Effector memory CD4-positive, alpha-beta T cell (primary cell): ENCODE measurements at places on chromosomes 13 and 19.
A peak's percentile ranks its signal among the peaks of the same experiment; 100 is the strongest.

DNA sequence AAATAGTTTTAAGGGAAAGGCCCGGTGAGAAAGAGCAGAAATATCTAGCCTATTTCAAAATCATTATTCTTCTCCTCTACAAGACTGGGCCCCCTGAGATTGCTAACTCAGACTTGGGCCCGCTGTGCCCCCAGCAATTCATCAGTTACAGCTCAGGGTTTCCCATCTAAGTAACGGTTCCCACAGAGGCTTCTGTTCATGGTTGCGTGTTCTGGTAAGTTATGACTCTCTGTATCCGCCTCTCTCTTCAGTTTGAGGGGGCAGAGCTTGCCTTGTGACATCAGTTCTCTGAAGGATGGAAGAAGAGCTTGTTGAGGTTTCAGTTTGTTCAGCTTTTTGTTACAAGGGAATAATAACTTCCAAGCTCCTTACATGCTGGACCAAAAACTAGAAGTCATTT is 11.6 kb downstream of the ZNF57 start:
- H3K27me3 ChIP-seq = no peaks in the 10 kb centered on the region
- no peak for DNase-seq
- no peak overlapping the region for H3K27ac ChIP-seq
- no peaks in the 10 kb centered on the region for H3K4me1 ChIP-seq

GRCh38 chr19:51783372-51783771 is 11.6 kb upstream of the FPR3 start:
- no peak overlapping the region for H3K27ac ChIP-seq
- DNase-seq = no peak
- no peaks in the 10 kb centered on the region for H3K27me3 ChIP-seq
- no peak overlapping the region for H3K4me3 ChIP-seq

DNA sequence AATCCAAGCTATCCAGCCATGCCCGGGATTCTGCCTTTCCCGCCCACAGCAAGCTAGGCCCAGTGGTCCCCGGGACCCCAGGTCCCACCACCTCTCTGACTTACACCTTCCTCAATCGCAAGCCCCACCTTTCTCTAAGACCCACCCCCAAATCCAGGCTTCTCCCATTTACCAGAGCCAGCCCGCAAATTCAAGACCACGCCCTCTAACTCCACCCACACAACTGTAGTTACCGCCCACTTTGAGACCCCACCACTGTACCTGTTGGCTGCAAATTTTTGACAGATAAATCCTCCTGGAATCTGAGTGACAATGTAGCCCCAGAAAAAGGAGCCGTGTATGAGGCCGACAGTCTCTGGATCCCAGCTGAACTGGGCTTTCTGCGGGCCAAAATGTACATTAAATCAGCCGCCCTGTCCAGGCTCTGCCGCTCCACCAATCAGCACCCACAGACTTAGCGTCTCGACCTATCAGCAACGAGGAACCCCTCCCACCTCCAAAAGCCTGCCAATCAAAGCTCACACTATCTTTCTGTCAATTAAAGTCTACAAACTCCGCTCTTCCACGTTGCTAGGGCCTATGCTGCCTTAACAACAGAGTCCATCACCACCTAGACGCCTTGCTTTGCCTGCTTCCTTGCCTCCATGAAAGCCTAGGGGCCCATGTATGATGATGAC is 6.3 kb downstream of the SLC17A7 start:
- H3K27me3 ChIP-seq = peaks cover 75% of the 10 kb centered on the region
- no peak for DNase-seq
- no peak overlapping the region for H3K4me3 ChIP-seq
- H3K4me1 ChIP-seq = peaks cover 25% of the 10 kb centered on the region
- H3K27ac ChIP-seq = no peak overlapping the region

GRCh38 chr19:1073063-1073955 is 6.3 kb downstream of the ARHGAP45 start:
- peaks cover 84% of the 10 kb centered on the region for H3K4me1 ChIP-seq
- no peak for DNase-seq
- no peak overlapping the region for H3K4me3 ChIP-seq
- H3K27me3 ChIP-seq = no peaks in the 10 kb centered on the region
- peak overlapping the region; percentile 52 for H3K27ac ChIP-seq

DNA sequence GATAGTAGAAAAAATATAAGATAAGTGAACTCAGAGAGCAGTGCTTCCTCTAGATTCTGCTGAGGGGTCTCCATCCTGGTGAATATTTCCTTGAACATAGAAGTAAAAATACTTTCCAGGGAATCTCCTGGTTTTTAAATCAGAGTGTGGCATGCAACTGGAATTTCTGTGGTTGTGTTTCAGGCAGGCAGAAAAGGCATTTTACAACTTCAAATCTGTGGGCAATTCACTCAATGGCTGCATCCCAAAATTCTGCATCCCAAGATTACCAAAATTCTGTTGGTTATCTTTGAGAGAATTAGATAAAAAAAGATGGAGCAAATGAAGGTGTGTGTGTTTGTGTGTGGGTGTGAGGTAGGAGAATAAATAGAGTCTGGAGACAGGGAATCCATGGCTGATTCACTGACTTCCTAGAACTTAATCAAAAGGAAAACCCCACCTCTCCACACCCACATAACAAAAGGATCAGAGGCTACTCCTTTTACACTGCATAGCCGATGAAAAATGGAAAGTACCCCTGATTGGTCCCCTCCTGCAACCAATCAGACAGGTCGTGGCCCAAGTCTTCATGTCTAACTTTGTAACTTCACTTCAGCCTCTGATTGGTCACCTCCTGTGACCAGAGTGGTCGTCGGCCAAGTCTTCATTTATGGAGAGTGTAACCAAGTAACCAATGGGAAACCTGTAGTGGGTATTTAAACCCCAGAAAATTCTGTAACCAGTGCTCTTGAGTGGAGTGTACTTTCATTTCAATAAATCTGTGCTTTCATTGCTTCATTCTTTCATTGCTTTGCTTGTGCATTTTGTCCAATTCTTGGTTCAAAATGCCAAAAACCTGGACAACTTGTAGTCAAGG is 112.8 kb downstream of the DLEU7 start:
- no peak for DNase-seq
- no peak overlapping the region for H3K4me3 ChIP-seq
- H3K4me1 ChIP-seq = no peaks in the 10 kb centered on the region
- H3K27me3 ChIP-seq = no peaks in the 10 kb centered on the region

GRCh38 chr13:96426167-96426566 is 336.3 kb downstream of the HS6ST3 start:
- no peaks in the 10 kb centered on the region for H3K4me1 ChIP-seq
- H3K36me3 ChIP-seq = no peaks in the 10 kb centered on the region
- H3K27me3 ChIP-seq = no peaks in the 10 kb centered on the region
- H3K27ac ChIP-seq = no peak overlapping the region
- no peak for DNase-seq
- no peak overlapping the region for H3K4me3 ChIP-seq

DNA sequence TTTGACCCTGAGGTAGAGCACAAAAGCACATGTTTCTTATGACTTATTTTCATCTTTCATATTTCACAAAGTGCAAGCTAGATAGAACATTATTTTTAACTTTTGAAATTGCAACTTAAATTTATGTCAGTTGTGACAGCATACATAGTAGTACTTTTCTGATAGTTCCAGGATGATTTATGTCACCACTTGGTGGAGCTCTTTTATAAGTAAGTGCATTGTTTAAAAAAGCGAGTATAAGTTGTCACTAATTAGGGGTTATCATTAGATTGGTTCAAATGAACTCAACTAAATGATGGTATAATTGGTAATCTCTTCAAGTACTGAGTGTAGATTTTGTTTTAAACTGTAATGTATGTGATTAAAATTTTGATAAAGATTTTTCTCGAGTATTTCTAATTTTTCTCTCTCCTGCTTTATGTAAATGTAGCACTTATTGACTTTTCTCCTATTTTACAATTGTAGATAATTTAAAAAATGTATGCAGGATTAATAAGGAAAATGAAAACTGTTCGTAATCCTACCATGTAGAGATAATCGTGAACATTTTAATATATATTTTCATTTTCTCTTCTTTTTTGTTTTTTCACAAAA is 31.1 kb downstream of the RB1 start:
- no peak overlapping the region for H3K4me3 ChIP-seq
- no peaks in the 10 kb centered on the region for H3K27me3 ChIP-seq
- no peak for DNase-seq
- H3K4me1 ChIP-seq = no peaks in the 10 kb centered on the region
- H3K36me3 ChIP-seq = no peaks in the 10 kb centered on the region

DNA sequence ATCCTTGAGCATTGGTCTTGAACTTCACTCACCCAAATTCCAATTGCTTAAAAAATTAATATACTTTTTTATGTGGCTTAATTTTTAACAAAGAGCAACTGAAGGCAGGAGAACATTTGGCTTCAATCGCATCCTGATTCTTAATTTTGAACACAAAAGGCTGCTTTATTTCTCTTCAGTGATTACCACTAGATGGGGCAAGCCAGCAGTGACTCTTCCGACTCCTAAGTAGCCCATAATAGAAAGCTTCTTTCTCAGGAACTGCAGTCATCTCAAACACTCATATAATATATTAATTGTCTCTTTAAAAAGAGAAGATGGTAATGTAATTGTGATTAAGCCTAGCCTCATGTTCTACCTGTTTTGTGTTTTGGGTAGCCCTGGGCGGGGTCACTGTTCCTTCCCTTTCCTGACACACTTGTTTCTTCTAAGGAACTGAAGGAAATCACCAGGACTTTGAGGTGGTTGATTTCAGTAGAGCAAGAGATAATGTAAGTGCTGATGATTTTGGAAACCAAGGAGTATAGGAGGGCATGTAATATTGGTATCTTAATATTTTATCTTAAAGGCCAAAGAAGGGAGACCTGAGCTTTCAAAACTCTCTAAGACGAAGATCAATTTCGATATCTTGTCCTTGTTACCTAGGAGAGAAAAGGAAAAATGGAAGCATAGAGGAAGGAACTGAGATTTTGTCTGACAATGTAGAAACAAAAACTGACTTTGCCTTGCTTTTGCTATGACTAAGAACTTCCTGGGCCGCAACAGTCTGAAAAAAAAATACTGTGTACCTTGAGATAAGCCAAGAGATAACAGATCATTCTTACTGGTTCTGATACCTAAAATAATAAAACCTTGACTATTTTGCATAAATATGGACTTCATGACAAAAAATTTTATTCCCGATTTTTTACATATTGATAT is 73.1 kb downstream of the TNFSF13B start:
- H3K27me3 ChIP-seq = no peaks in the 10 kb centered on the region
- H3K27ac ChIP-seq = peak overlapping the region; percentile 45
- H3K36me3 ChIP-seq = no peaks in the 10 kb centered on the region
- DNase-seq = peak; percentile 11
- H3K4me1 ChIP-seq = peaks cover 15% of the 10 kb centered on the region

DNA sequence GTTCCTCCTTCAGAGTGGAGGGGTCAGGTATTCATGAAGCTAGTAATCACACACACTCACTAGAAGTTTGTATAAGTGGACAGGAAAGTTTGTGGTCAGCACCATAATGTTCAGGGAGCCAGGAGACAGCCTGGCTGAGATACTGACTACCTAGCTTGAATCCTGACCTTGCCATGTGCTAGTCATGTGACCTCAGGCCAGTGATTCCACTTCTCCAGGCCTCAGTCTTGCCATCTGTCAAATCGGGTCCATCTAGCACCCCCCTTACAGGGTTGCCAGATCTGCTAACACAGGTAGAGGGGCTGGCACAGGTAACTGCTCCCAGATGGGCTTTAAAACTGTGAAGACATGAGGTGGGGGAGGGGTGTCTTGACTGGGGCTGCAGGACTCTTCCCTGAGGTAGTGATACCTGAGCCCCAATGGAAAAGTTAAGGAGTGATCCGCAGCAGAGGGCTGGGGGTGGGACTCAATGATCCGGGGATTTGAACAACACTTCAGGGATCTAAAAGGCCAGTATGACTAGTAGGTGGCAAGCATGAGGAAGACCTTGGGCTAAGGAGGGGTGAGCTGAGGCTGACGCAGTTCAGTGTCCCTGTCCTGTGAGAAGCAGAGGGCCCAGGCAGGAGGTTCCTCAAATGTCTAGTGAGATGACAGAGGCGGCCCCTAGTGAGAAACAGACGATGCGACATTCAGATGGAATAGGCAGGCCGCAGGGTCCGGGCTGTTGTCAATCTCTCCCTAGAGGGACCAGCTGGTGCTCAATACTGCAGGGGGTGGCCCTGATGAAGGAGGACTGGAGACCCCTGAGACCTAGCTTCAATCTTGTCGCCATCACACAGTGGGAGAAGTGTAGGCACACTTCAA is 8.5 kb downstream of the ACTMAP start:
- H3K36me3 ChIP-seq = peaks cover 8% of the 10 kb centered on the region
- no peaks in the 10 kb centered on the region for H3K4me1 ChIP-seq

GRCh38 chr13:60328073-60328472 is 68.9 kb upstream of the TDRD3 start:
- H3K27ac ChIP-seq = no peak overlapping the region
- H3K27me3 ChIP-seq = no peaks in the 10 kb centered on the region
- no peaks in the 10 kb centered on the region for H3K36me3 ChIP-seq
- no peaks in the 10 kb centered on the region for H3K4me1 ChIP-seq
- H3K4me3 ChIP-seq = no peak overlapping the region

DNA sequence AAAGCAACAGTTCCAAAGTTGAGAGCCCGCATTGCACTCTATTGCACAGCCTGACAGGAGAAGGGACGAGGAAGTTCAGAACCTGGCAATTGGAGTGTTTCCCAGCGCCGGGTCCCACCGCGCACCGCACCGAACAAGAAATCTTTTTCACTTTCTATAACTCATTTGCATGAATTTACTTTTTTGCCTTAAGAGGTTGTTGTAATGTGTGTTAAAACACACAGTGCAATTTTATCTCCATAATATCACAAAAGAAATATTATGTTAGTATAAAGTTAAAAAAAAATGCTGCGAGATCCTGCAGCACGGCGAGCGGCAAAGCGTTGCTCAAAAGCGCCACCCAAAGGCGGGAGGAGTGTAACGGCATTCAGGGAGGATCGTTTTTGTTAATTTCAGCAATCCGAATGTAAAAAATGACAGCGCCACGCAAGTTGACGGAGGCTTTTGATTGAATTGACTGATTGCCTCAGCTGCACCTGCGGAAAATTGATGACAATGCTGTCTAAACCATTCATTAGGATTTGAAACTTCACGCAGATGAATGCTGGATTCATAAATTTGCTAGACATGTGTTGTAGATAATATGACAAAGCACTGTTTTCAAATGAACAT is 303.6 kb upstream of the ZNF507 start:
- H3K27me3 ChIP-seq = no peaks in the 10 kb centered on the region
- no peaks in the 10 kb centered on the region for H3K4me1 ChIP-seq

- H3K27me3 ChIP-seq = no peaks in the 10 kb centered on the region
- DNase-seq = peak; percentile 80
- peak overlapping the region; percentile 75 for H3K27ac ChIP-seq
- peak overlapping the region; percentile 85 for H3K4me3 ChIP-seq
- H3K36me3 ChIP-seq = no peaks in the 10 kb centered on the region
- peaks cover 42% of the 10 kb centered on the region for H3K4me1 ChIP-seq
These were observed 11.1 kb downstream of the CIC start for GRCh38 chr19:42279902-42280814.

DNA sequence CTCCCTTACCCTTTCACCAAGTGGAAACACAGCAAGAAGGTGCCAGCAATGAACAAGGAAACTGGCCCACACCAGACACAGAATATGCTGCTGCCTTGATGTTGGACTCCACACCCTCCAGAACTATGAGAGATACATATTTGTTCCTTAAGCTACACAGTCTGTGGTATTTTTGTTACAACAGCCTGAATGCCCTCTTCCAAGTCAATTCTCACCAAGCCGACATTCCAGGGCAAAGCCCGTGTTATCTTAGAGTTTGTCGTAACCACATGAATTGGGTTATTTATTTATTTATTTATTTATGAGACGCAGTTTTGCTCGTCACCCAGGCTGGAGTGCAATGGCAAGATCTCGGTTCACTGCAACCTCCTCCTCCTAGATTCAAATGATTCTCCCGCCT is 14.9 kb downstream of the FGF21 start:
- no peak overlapping the region for H3K27ac ChIP-seq
- no peaks in the 10 kb centered on the region for H3K36me3 ChIP-seq
- H3K4me1 ChIP-seq = no peaks in the 10 kb centered on the region
- no peak for DNase-seq
- no peaks in the 10 kb centered on the region for H3K27me3 ChIP-seq
- H3K4me3 ChIP-seq = no peak overlapping the region
